ENCODE measurements at places on chromosomes 2 and 18. TPM values are rescaled to one million over a fixed set of nuclear protein-coding genes. Genes with fewer than 3 reads are reported as not detected.

The ALPI gene
- not detected for total RNA-seq

The GTF2A1L gene
- not detected for total RNA-seq

DNA sequence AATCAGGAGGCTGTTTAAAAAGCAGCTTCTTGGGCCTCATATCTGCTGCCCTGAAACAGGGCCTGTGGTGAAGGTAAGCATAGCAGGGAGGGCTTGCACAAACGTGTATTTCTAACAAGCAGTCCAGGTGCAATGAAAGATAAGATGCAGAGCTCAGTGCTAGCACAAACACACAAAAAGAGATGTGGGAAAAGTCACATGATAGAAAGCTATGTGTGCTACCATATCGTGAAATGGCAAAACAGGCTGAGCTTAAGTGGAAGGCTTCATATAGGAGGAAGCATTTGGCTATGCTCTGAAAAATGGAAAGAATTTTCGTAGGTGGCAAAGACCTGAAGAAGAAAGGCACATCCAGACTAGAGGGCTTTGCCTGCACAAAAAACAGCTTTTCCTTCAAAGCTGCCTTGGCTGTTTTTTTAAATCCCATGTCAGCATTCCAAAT is 10.2 kb downstream of the RSAD2 start:
- no peaks in the 10 kb centered on the region for H3K4me1 ChIP-seq
- DNase-seq: no peak
- H3K27me3 ChIP-seq: no peaks in the 10 kb centered on the region

- peaks cover 8% of the 10 kb centered on the region for H3K4me1 ChIP-seq
- no peak for DNase-seq
- no peak overlapping the region for H3K27ac ChIP-seq
Observed at GRCh38 chr2:11687736-11688135, 17.7 kb upstream of the NTSR2 start.

DNA sequence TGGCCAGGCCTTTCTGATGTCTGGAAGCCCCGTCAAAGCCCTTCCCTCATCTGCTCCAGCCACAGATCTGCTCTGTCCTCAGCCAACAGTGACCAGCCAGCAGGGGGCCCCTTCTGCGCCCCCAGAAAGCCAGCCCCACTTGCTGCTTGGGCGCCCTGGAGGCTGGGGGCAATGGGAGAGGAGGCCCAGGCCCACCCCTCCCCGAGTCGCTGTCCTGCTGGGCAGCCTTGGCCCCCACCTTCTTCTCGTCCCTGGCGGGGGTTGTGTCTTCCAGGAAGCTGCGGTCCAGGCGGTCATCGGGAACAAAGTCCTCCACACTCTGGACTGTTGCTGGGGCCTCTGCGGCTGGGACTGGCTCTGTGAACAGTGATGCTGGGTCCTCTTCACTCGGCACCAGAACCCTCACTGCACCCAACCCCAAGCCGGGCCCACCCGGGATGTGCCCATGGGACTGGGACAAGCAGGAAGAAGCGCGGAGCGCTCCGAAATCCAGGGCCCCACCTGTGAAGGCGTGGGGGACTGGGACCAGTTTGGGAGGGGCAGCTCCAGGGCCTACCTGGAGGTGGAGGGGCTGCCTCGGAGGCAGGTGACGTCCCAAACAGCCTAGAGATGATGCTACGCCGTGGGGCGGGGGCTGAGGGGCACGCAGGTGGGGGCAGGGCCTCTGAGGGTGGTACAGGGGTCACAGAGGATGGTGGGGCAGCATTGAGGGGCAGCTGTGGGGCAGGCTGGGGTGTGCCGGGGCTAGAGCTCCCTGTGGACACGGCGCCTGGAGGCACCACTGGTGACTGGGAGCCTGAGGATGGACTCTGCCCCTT is 257.6 kb downstream of the ANKRD30B start:
- no peaks in the 10 kb centered on the region for H3K27me3 ChIP-seq
- no peaks in the 10 kb centered on the region for H3K36me3 ChIP-seq
- H3K27ac ChIP-seq: no peak overlapping the region
- no peak overlapping the region for H3K4me3 ChIP-seq
- DNase-seq: no peak

GRCh38 chr18:45916302-45916701 is 50.8 kb downstream of the EPG5 start:
- H3K4me1 ChIP-seq: peaks cover 11% of the 10 kb centered on the region
- no peaks in the 10 kb centered on the region for H3K27me3 ChIP-seq
- no peak overlapping the region for H3K4me3 ChIP-seq
- no peak overlapping the region for H3K27ac ChIP-seq

DNA sequence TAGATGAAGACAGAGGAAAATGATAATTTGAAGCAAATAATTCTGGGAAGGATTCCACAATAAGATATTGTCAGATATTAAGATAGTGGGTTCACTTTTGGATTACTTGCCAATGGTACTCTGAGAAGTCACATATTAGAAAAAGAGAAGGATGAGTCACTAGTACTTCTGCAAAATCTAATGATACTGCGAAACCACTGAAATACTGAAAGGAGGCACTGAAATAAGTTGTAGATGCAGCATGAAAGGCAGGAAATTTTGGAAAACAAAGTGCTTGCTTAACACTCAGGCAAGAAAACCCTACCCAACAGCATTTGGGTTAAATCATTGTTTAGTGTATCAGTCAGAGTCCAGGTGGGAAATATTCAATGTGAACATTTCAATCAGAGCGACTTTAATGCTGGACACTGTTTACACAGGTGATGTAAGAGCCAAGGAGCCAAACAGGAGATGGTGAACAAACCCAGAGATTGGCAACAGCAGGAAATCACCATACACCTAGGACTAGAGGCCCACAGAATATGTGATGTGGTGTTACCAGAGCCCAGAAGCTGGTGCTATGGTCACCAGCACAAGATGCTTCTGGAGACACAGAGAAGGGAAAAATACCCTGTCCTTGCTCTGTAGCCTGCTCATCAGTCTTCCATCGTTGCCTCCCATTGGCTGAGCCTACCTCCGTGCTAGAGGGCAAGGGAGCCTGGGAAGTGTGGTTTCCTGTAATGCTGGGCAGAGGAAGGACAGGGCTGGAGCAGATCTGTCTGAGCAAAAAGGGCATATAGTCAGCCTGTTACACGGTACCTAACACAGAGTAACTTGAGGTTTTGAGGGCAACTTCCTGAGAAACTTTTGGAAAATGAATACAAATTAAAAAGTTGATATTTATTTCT is 204.7 kb upstream of the ITGA4 start:
- H3K27ac ChIP-seq: no peak overlapping the region
- no peaks in the 10 kb centered on the region for H3K36me3 ChIP-seq
- no peak overlapping the region for H3K4me3 ChIP-seq
- no peak for DNase-seq

DNA sequence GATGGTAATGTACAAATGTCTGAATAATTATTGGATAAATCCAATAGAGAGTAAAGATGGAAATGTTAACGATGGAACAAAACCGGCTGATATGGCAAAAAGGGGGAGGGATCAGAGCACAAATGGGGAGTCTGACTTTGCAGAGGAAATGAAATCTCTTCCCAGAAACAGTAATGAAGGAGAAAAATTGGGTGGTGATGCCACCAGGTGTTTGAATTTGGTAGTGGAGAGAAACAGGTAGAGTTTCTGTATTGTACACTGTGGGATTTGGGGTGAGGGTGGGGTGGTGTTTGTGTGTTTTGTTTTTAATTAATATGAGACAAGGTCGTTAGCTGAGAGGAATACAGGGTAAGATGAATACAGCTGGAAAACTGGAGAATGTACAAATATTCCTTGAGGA is 20.4 kb upstream of the XDH start:
- H3K27ac ChIP-seq: no peak overlapping the region
- no peaks in the 10 kb centered on the region for H3K4me1 ChIP-seq
- DNase-seq: no peak
- H3K27me3 ChIP-seq: no peaks in the 10 kb centered on the region
- H3K4me3 ChIP-seq: no peak overlapping the region
- no peaks in the 10 kb centered on the region for H3K36me3 ChIP-seq

DNA sequence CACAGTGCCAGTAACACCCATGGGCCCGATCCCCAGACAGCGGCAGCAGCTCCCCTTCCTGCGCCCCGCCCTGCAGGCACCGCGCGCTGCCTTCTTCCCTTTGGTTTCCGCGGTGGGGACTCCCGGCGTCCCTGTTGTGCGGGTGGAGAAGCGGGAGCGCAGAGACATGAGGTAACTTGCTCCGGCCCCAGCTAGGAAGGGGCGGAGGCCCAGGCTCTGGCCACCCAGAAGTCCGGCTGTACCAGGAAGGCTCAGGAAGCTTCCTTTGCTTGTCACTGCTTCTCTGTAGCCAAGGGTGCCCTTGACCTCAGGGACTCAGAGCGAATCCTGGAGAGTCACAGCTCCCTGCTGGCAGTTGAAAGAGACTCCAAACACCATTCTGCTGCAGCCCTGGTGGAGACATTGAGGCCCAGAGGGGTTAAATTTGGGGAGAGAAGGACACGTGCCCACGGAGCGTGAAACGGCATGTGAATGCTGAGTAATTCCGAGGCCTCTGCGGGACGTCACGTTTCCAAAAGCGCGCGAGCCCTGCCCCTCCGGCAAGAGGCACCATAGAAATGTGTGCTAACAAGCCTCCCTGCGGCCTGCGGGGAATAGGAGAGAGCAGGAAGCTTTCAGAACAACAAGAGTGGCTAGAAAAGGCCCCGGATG is 6.7 kb upstream of the ADCY3 start:
- peaks cover 13% of the 10 kb centered on the region for H3K4me1 ChIP-seq
- DNase-seq: peak; percentile 77
- H3K4me3 ChIP-seq: peak overlapping the region; percentile 25
- H3K27me3 ChIP-seq: no peaks in the 10 kb centered on the region

GRCh38 chr2:66570471-66570870 is 135.5 kb downstream of the MEIS1 start:
- DNase-seq: no peak
- H3K4me3 ChIP-seq: no peak overlapping the region
- H3K36me3 ChIP-seq: no peaks in the 10 kb centered on the region
- no peak overlapping the region for H3K27ac ChIP-seq
- peaks cover 6% of the 10 kb centered on the region for H3K4me1 ChIP-seq

DNA sequence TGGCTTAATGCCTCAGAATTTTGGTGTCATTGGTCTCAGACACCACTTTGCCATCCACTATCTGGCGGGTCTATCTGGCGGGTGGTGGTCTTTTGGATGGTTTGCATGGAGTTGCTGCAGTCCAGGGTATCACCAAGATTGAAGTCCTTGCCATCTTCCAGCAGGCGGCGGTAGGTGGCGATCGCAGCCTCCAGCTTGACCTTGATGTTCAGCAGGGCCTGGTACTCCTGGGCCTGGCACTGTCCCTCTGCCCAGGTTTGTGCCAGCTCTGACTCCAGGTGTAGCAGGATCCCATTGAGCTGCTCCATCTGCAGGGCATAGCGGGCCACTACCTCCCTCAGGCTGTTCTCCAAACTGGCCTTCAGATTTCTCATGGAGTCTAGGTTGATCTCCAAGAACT is 188.2 kb downstream of the MEMO1 start:
- H3K27ac ChIP-seq: no peak overlapping the region
- no peak for DNase-seq
- H3K4me3 ChIP-seq: no peak overlapping the region
- no peaks in the 10 kb centered on the region for H3K27me3 ChIP-seq
- H3K4me1 ChIP-seq: no peaks in the 10 kb centered on the region

DNA sequence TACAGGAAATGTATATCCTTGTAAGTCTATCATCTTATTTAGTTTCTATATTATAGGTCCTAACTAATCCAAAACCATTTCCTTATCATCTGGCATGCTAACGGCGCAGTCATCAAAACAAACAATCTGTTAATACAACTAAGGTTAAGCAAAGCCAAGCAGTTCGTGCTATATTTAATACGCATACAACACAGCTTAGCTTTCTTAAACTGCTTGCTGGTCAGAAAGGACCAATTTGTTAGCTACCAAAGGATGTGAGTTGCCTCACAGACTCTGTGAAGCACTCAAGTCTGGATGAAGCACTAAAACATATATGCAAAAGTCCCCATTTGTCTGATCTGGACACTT is 67.0 kb downstream of the ZEB2 start:
- H3K27me3 ChIP-seq: no peaks in the 10 kb centered on the region
- H3K4me3 ChIP-seq: peak overlapping the region; percentile 21
- peak overlapping the region; percentile 65 for H3K27ac ChIP-seq
- peaks cover 46% of the 10 kb centered on the region for H3K4me1 ChIP-seq
- H3K36me3 ChIP-seq: no peaks in the 10 kb centered on the region
- DNase-seq: no peak

DNA sequence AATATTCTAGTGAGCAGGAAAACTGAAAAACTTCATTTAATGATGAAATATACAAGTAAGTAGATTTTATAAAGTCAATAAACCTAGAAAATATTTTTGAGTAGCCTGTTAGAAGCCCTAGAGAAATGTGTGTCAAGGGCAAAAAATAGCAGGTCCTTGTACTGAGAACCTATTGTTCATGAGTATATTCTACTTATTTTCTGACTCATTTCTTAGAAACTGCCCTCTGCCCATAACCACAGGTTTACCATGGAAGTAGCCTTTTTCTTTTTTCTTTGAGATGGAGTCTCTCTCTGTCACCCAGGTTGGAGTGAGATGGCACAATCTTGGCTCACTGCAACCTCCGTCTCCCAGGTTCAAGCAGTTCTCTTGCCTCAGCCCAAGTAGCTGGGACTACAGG is 19.4 kb upstream of the SELENOI start:
- no peaks in the 10 kb centered on the region for H3K27me3 ChIP-seq
- no peak for DNase-seq
- no peak overlapping the region for H3K27ac ChIP-seq
- H3K36me3 ChIP-seq: no peaks in the 10 kb centered on the region
- peaks cover 4% of the 10 kb centered on the region for H3K4me1 ChIP-seq
- no peak overlapping the region for H3K4me3 ChIP-seq

DNA sequence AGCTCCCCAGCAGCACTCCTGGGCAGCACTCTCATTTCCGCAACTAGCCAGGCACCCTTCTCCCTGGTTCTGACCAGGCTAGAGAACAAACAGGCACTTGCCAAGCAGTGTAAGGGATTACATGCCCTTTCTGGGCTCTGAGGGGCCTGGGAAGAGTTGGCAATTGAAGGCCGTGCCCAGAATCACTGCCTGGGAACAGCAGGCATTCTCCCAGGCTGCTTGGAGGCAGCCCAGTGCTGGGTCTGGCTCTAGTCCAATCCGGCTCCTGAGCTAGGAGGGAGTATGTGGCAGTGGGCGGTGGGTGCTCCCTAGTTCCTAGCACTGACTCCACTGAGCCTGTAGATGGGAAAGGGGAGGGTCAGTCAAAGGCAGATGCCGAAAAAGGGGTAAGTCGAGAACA is 34.1 kb upstream of the SP3 start:
- no peak overlapping the region for H3K27ac ChIP-seq
- H3K4me3 ChIP-seq: no peak overlapping the region
- no peaks in the 10 kb centered on the region for H3K36me3 ChIP-seq

- no peaks in the 10 kb centered on the region for H3K36me3 ChIP-seq
- H3K4me1 ChIP-seq: no peaks in the 10 kb centered on the region
- H3K27me3 ChIP-seq: no peaks in the 10 kb centered on the region
- DNase-seq: no peak
- H3K27ac ChIP-seq: no peak overlapping the region
Observed at GRCh38 chr2:102792568-102793208, 30.9 kb downstream of the TMEM182 start.

GRCh38 chr2:44120428-44120827 is 48.2 kb upstream of the PPM1B start:
- H3K27me3 ChIP-seq: no peaks in the 10 kb centered on the region
- DNase-seq: no peak
- no peaks in the 10 kb centered on the region for H3K4me1 ChIP-seq
- no peak overlapping the region for H3K27ac ChIP-seq
- no peak overlapping the region for H3K4me3 ChIP-seq
- H3K36me3 ChIP-seq: no peaks in the 10 kb centered on the region
